Osteoblast (primary cell): ENCODE measurements at places on chromosomes 1 and 21.

GRCh38 chr1:111837393-111837792, 81.7 kb downstream of the DDX20 start:
- no peak for DNase-seq

GRCh38 chr1:178941849-178942248, 71.0 kb upstream of the ANGPTL1 start:
- no peak for DNase-seq

GRCh38 chr1:240284656-240285414, 193.2 kb downstream of the FMN2 start:
- no peak for DNase-seq

DNA sequence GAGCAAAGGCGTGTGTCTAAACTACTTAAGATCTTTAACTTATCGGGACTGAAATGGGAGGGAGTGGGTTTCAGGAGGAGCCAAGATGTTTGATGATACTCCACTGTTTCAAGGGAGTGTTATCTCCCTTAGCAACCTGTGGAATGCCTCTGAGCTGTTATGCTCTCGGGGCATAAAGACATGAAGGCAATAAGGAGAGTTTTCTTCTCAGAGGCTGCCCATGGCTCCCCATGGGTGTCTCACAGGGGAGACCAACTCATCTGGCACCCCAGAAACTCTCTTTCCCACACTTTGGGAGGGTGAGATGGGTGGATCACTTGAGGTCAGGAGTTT, 130.0 kb downstream of the LIPI start:
- no peak for DNase-seq

DNA sequence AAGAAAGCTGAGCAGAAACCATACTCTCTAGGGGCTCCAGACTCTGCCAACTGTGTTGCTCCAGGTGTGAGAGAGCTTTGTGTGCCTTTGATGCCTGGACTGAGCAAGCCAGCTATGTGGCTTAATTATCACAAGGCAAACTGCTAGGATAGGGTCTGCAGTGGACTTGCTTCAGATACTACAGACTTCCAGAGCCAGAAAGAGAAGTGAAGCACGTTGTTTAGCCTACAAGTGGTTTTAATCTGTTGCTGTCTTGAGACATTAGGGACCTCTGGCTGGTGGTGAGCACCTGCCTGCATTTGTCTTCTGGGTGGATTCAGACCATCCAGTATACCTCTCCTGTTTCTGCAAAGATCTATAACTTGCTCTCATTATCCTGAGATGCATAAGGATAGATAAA, 353.4 kb upstream of the PLXNA2 start:
- no peak for DNase-seq

- DNase-seq, result no peak
Measured at GRCh38 chr1:45545019-45545493, 5.6 kb upstream of the AKR1A1 start.

DNA sequence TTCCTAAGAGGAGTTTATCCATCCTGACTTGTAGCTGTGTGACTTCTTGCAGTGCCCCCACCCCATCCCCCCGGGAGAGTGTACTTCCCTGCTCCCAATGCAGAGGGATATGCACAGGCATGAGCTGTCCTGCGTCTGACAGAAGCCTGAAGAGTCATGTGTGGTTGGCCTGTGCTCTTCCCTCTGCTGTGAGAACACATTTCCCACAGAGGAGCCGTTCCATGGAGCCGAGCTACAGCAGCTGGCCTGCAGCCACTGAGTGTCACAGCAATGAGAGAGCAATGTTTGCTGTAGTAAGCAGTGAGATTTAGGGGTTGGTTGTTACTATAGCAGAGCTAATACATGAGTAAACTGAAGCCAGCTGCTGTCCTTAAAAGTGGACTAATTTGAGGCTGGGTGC, 22.0 kb downstream of the PARS2 start:
- peak; percentile 5 for DNase-seq

GRCh38 chr1:88022516-88022915, 661.6 kb upstream of the PKN2 start:
- DNase-seq, result peak; percentile 26

DNA sequence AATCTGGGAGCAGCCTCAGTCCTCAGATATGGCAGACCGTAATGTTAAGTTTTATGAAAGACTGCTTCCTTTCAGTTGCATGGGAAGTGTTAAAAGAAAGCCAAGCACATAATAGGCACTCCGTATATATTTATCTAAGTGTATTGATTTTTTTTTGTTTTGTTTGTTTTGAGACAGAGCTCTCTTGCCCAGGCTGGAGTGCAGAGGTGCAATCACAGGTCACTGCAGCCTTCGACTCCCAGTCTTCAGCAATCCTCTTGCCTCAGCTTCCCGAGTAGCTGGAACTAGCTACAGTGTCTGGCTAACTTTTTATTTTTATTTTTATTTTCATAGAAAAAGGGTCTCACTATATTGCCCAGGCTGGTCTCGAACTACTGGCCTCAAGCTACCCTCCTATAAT, 341.8 kb downstream of the USH2A start:
- no peak for DNase-seq

DNA sequence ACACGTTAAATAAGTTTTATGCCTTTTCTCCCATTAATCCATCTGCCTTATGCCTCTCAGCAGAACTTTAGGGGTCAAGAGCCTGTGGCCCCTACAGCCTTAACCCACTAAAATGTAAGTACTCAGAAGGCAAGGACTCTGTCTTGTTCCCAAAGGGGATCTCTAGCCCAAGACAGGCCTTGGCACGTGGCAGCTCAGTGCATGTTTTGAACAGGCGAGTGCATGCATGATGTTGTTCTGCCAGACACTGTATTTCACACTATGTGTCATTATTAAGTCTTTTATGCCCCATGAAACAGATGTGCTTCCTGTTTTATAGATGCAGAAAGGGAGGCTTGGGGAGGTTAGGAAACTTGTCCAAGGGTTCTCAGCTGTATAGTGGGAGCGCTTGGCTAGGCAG, 102.8 kb downstream of the ETS2 start:
- no peak for DNase-seq
